Activated CD4-positive, alpha-beta T cell treated with anti-CD3 and anti-CD28 coated beads for 24 hours (primary cell): ENCODE measurements at places on chromosomes 11 and 22.

DNA sequence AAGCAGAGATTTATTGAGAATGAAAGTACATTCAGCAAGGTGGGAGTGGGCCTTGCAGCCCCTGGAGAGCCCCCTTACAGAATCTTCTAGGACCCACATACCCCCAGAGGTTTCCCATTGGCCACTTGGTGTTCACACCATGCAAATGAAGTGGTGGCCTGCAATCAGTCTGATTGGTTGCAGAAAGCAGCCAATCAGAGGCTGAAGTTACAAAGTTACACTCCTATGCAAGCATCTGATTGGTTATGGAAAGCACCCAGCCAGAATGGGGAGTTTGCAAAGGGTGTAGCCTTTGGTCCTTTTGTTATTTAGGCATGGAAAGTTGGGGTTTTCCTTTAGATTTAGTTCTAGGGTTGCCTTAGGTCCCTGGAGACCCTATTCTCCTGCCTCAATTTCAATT, 34.9 kb downstream of the UVRAG start:
- no peak for DNase-seq

- DNase-seq = no peak
Measured at GRCh38 chr11:68025047-68025446, 5.4 kb upstream of the NDUFS8 start.

DNA sequence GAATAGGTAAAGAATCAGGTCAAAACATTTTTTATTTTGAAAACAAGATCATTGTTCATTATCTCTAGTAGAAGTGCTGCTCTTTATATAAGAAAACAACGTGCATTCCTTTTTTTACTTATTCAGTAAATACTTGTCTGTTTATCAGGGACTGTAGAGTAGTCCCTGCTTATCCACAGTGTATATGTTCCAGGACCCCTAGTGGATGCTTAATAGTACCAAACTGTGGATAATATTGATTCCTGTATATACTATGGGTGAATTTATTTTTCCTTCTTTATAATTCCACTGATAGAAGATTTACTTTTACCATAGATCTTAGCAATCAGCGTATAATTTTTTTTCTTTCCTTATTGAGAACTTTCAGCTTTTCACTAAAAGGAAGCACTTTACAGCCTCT, 32.6 kb downstream of the CEP295 start:
- no peak for DNase-seq

- no peak for DNase-seq
Measured at GRCh38 chr11:83120327-83120726, 36.6 kb upstream of the PCF11 start.

DNA sequence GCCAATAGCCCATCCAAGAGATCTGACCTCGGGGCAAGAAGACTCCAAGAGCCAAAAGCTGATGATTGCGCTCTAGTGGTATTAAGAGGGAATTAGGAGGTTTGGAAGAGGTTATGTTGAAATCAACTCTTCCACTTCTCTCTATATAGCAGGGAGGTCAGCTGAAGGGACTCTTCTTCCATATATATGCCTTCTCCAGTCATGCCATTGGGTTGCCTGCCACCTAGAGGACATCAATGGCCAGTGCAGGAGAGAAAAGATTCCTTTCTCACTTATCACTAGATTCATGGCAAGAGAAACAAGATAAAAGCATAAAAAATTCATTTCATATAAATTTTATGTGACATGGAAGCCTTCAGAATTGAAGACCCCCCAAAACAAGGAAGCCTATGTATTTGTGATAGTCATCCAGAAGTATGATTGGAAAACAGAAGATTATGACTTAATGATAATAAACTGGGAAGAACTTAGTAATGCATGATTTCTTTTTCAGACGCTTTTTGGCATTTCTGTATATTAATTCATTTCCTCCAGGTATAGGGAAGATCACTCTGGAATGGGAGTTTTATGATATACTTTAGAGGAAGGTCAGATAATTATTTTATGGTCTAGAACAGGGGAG, 435.1 kb upstream of the DDI1 start:
- DNase-seq = no peak

- no peak for DNase-seq
Measured at GRCh38 chr11:61539006-61539405, 30.5 kb downstream of the LRRC10B start.

- no peak for DNase-seq
Measured at GRCh38 chr22:22884888-22885840, 2.5 kb upstream of the IGLL5 start.

GRCh38 chr11:111448831-111449557, 63.2 kb downstream of the BTG4 start:
- no peak for DNase-seq

- no peak for DNase-seq
Measured at GRCh38 chr22:41380993-41381328, 781 bp upstream of the TEF start.

DNA sequence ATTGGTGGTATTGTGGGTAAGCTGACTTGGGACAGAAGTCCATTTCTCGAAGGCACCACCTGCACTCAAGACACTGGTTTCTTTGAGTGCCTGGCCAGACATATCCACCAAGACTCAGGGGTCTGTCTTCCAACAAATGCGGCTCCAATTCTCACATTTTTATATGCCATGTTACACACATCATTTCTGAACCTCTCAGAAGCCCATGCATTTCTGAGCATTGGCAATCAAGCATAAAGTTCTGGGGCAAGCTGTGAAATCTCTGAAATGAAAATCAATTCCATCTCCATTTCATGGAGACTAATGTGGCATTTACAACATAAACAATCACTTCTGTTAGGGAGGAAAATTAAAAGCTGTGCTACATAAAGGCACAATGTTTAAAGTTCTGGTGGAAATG, 243.7 kb downstream of the KIRREL3 start:
- DNase-seq = no peak

- DNase-seq = no peak
Measured at GRCh38 chr11:69982690-69983570, 95.2 kb upstream of the ANO1 start.

DNA sequence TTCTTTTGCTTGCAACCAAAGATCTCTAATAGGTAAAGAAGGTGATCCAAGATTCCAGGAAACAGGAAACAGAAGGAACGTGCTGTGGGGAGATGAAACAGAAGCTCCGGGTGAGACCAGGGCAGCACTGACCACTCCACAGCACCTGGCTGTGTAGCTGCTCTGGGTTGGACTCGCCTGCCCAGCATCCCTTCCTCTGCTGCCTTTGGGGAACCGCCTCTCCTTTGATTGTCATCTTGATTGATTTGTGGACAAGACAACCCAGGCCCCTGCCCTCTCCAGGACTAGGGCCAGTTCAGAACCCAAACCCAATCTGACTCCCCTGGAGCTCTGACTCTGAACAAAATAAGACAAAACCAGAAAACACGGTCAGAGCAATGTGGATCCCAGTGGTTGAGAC, 14.7 kb upstream of the APOBEC3A start:
- DNase-seq = no peak

GRCh38 chr11:12249590-12250260, 127.6 kb upstream of the PARVA start:
- DNase-seq = no peak

DNA sequence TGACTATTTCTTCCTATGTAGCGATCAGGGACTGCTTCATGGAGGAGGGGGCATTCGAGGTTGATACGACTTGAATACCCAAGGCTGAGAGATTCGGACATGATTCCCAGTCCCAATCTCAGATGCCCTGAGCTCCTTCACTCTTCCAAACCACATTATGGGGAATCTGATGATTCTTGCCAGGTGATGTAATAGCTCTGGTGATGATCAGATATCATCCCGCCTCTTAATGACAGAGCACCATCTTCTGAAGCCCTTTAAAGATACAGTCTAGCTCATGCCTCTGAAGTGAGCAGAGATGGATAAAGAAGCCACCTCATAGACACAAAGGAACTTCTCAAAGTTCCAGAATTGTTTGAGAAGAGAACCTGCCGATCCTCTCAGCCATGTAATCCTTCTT, 8.9 kb upstream of the CLMP start:
- no peak for DNase-seq

- DNase-seq = no peak
Measured at GRCh38 chr11:121503051-121503450, 50.3 kb upstream of the SORL1-AS1 start.

DNA sequence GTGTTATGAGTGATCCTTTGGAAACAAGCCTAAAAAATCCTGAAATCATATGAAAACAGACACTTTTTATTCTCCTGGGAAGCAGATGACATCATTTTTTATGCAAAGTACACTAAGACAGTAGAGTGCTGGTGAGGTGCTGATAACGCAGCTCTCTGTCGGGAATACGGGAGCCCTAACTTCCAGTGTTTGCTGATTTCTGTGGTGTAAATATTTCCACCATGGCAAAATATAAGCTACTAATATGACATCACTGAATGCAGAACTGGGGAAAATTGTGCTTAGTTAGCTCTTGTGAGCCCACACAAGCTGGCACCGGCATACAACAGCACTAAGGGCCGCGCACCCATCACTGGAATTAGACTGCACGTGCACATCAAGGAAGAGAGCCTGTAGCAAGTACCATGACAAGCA, 82.6 kb downstream of the FAM76B start:
- DNase-seq = no peak

GRCh38 chr11:76315182-76315853, 65.6 kb downstream of the THAP12 start:
- no peak for DNase-seq

DNA sequence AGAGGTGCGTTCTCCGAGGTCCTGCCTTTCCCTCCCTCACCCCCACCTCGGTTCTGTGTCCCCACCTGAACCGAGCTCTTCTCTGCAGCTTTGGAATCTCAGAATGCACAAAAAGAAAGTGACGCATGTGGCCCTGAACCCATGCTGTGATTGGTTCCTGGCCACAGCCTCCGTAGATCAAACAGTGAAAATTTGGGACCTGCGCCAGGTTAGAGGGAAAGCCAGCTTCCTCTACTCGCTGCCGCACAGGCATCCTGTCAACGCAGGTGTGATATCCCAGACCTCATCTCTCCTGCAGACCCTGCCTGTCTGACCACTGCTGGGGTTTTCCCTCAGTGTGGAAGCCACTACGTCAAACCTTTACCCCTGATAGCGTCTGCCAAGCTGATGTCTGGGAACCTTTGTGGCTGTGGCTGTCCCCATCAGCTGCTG, 13.9 kb downstream of the ACP2 start:
- DNase-seq = no peak

DNA sequence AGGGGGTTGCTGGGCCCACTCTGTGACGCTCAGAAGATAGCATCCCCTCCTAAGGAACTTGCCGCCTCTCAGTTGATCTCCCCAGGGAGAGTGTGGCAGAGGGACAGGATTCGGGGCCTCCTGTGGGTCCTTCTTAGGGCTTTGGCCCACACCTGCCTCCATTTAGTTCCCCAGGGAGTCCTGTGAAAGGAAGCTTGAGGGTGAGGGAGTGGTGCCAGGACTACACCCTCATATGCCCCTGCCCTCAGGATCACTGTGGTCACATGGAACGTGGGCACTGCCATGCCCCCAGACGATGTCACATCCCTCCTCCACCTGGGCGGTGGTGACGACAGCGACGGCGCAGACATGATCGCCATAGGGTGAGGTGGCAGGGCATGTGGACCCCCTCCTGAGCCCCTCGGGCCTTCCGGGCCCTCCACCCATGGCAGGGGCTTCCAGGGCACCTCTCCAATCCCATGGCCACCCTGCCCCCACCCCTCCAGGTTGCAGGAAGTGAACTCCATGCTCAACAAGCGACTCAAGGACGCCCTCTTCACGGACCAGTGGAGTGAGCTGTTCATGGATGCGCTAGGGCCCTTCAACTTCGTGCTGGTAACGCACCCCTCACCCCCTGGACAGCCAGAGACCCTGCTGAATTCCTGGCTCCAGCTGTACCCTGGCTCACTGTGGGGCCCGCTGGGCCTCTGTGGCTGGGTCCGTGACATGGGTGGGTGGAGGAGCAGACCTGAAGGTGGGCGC, 3.5 kb downstream of the INPP5J start:
- no peak for DNase-seq

DNA sequence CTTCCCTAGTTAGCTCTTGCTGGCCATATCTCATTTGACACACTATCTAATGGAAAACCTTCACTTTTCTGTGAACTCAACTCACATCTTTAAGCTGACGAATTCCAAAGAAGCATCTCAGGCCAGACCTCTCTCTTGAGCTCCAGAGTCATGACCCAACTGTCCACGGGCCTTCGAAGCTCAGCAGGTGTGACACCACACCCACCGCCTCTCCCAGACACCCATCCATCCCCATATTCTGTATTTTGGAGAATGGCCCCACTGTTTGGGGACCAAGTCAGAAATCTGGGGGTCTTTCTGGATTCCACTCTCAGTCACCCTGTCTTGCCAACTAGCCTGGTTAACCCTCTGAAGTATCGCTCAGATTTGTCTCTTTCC, 125.8 kb downstream of the ST3GAL4 start:
- no peak for DNase-seq

GRCh38 chr11:112343368-112344039, 82.8 kb upstream of the PLET1 start:
- DNase-seq = no peak

DNA sequence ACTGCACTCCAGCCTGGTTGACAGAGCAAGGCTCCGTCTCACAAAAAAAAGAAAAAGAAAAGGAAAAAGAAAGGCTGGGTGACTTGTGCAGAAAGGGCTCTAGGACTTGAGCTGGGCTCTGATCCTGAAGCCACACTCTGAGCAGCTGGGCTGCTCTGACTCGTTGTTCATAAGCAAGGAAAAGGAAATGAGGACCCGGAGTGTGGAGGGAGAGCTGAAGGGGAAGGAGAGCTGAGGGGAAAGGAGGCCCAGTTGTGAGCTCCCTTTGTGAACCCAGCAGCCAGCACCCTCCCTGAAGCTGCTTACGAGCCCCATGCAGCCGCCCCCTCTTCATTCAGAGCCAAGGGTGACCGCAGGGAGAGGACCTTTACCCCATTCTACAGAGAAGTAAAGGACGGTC, 12.3 kb upstream of the SH3BP1 start:
- DNase-seq = no peak

- DNase-seq = no peak
Measured at GRCh38 chr22:46336119-46337078, 885 bp downstream of the TRMU start.

GRCh38 chr22:27063406-27063805, 406.0 kb downstream of the MIAT start:
- DNase-seq = no peak

DNA sequence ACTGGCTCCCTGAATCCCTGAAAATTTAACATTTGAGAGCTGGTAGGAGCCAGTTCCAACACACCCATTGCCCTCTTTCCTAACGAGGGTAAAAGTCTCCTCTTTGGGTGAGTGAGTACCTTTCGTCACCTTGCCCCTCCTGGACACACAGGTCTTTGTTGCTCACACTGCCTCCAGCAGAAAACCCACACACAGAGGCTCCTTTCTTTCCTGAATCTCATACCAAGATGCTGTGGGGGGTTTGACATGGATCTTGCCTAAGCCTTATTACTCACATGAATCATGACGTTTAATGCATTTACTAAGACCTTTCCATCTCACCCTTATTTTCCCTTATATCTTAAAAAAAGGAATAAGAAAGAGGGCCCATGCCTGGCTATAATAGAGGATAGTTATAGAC, 53.0 kb downstream of the PARVA start:
- DNase-seq = no peak
